ENCODE measurements at places on chromosomes 1 and 21.

GRCh38 chr1:181014477-181015250 is 8.0 kb downstream of the STX6 start:
- no peak for DNase-seq

DNA sequence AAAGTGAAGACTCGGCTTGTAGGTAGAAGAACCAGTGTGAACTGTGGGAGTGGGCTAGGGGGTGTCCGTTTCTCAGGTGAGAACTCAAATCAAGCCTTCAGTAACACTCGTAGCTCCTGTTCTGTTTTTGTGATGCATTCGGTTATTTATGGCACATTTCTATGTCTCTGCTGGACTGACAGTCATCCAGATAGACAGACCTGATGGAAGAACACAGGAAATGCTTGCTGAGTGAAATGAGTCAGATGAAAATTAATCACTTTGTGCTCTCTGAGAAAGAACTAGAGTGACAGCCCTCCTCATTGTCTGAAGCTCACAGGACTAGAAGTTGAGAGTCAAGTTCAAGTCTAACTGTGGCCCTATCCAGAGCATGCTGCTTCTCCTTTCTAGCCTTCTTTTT is 360.1 kb upstream of the PLXNA2 start:
- DNase-seq: no peak

DNA sequence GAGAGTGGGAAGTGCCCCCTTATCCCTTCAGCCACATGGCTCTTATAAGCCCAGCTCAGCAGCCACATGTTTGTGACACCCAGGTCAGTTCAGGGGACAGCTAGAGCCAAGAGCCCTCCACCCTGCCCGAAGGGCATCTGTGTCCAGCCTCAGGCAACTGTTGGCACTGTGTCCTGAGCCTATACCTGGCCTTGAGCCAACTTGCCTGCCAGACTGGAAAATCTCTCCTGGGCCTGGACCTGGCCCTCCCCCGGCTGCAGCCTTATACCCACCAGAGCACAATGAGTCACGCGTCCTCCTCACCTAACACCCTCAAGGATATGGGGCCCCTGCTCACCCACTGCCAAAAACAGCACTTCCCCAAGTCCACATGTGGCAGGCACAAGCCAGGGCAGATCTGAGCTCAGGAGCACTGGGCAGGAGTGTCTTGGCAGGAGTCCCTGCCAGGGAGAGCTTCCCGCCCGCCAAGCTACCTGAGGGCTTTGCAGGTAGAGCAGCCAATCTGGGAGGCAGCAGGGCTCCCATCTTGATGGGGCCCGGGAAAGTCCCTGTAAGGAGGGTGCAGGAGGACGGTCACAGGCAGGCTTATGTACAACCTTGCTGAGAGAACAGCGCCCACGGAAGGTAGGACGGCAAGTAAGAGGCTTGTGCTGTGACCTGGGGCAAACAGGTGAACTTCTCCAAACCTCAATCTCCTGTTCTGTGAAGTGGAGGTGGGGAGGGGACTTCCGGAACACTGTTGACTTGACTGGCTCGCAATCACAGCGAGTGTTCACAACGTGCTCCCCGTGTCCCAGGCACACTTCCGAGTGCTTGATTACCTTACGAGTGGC is 19.8 kb upstream of the HSPG2 start:
- no peak for DNase-seq

DNA sequence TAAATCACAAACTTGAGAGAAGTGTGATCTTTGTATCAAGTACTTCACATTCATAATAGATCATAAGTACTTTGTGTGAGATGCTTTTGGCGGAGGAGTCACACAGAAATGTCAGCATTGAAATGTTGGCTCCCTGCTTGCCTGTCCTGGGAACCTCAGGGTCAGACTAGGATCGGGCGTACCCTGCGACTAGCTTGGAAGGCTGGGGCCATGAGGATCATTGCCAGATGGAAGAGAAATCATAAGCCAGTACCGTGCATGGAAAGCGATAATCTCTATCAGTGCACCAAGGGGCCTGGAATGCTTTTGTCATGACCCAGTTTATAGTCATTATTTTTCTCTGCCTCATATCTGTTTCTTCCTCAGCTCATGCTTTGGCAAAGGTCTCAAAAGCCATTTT is 35.5 kb downstream of the MTR start:
- DNase-seq: no peak

GRCh38 chr1:84166797-84167196 is 22.7 kb downstream of the PRKACB start:
- no peak for DNase-seq

GRCh38 chr1:1895060-1895418 is 4.2 kb upstream of the GNB1 start:
- DNase-seq: no peak

- peak; percentile 13 for DNase-seq
Measured at GRCh38 chr1:43706598-43707189, 642 bp upstream of the ST3GAL3 start.
